Cardiac fibroblast (primary cell): ENCODE measurements at places on chromosomes 16 and 17.

- peak; percentile 41 for DNase-seq
Measured at GRCh38 chr16:15435216-15435864, 952 bp downstream of the BMERB1 start.

DNA sequence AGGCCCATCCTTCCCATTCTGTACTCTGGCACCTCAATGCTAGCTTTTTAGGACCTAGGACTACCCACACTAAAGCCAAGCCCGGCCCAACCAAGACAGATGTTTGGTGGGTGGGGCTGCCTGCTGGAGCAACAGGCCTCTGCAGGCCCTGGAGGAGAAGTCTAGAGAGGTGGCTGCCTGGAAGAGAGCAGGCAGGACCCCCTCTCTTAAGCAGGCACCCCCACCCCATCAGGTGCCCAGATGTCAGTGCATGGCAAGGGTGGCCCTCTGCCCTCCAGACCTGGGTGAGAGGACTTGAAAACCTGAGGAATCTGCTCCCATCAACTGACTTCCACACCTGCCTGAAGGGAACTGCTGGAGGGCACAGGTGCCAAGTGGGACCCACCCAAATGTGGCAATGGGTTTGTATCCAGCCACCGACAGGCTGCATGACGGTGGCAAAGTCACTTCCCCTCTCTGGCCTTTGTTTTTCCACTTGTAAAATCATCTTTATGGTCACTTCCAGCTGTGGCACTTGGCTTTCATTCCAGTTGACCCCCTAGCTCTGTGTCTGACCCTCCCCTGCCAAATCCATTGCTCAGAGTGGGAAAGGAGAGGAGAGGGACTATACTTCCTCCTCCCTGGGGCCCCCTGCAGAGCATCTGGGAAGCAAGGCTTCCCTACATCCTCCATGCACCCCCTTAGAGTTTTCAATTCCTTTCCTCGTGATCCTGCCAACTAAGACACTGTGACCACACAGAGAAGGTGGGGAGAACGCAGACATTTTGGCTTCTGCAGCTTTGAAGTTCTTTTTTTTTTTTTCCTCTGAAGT lies 1.7 kb upstream of the STAT5A start:
- DNase-seq = no peak

DNA sequence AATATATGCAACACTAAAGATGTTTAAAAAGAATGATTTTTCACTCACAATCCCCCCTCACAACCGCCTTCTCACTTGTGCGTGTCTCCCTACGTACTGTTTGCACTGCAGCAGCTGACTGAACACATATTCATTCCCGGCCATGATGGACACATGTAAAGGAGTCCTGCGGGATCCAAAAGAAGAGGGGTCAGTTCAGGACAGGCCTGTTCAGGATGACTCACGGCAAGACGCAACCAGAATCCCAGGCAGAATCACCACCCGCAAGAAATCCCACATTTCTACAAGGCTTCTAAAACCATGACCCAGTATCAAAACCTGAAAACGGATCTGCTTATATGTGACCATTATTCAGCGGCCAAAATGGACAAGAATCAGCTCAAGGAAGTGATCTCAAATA lies 52.3 kb downstream of the CYB5D2 start:
- peak; percentile 88 for DNase-seq

DNA sequence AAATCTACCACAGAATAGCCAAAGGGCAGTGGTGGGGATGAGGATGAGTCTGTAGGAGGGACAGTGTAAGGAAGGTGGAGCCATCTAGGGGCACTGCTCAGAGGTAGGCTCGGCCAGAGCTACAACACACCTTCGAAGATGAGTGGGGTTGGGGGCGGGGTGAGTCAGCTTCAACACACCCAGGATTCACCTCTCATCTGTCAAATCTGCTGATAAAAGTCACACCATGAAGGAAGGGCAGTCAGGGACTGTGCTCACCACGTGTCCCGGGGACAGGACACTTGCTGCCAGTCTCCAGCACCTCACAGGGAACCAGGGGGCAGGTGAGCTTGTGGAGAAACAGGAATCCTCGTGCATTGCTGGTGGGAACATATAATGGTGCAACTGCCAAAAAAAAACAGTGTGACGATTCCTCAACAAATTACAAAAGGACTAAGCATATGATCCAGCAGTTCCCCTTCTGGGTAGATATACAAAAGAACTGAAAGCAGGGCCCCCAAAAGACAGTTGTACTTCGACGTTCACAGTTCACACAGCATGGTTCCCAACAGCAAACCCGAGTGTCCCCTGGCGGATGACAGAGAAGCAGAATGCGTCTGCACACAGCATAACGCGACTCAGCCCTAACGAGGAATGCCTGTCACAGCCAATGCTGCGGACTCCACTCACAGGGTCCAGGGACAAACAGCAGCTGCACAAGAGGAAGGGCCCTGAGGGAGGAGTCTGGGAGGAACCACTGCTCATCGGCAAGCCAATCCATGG lies 133.1 kb downstream of the ANKRD11 start:
- DNase-seq = no peak

DNA sequence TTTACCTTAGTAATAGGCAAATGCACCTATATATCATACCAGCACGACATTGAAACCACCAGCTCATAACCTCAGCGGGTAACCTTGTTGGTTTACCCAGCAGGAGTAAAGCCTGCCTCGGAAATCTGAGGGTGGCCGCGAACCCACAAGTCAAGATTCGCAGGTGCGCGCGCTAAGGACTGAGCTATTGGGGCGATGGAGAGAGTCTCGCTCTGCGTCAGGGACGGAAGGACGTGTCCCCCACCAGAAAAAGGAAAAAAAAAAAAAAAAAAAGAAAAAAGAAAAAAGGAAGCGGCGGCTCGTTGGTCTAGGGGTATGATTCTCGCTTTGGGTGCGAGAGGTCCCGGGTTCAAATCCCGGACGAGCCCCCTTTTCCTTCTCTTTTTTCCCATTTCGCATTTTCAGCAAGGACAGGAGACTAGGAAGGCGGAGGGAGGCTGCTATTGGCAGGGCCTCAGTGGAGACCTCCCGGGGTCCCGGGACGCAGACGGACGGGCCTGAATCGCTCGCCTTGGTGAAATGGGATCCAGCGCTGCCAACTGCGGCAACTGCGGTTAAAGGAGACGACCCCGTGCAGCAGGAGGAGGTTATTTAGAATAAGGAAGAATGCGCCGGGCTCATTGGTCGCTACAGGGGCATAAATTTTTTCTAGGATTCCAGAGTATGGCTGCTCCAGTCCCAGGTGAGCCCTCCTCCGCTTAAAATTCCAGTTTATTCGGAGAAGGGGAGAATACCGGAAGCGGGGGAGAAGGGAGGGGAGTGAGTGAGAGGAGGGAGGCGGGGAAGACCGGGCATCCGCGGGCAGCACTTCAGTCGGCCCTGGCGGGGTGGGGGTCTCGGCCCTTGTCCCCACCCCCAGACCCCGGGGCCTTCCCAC lies at the start of gene OR1F1:
Gene OR1F1, plus strand, starts transcription at position 407 of the 877 bp plus-strand sequence.
- peak; percentile 55 for DNase-seq

DNA sequence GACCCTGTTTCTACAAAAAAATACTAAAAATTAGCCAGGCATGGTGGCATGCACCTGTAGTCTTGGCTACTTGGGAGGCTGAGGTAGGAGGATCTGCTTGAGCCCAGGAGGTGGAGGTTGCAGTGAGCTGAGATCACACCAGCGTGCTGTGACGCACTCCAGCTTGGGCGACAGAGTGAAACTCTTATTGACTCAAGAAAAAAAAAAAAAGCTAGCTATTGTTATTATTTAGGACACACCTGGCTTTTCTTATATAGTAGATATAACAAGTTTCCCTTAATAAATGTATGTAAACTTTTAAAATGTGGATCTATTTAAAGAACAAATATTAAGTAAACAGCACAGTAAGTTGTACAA lies 1.8 kb downstream of the RABEP2 start:
- no peak for DNase-seq

DNA sequence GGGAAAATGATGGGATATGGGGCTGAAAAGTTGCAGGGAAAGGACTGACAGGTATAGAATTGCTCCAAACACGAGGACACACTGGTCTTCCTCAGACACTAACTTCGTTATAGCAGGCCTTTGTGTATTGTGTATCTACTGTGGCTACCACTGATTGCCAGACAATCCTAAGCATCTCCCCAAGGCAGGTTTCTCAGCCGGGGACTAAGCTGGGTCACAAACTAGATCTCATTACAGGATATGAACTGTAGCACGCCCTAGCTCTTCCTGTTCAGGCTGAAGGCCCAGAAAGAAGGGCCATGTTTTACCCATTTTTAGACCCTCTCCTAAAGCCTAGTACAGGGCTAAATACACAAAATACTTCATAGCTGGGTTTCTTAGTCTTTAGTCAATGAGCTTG lies 5.1 kb upstream of the RANGRF start:
- DNase-seq = no peak

GRCh38 chr17:15886804-15887203 lies 58.1 kb upstream of the ADORA2B start:
- no peak for DNase-seq

DNA sequence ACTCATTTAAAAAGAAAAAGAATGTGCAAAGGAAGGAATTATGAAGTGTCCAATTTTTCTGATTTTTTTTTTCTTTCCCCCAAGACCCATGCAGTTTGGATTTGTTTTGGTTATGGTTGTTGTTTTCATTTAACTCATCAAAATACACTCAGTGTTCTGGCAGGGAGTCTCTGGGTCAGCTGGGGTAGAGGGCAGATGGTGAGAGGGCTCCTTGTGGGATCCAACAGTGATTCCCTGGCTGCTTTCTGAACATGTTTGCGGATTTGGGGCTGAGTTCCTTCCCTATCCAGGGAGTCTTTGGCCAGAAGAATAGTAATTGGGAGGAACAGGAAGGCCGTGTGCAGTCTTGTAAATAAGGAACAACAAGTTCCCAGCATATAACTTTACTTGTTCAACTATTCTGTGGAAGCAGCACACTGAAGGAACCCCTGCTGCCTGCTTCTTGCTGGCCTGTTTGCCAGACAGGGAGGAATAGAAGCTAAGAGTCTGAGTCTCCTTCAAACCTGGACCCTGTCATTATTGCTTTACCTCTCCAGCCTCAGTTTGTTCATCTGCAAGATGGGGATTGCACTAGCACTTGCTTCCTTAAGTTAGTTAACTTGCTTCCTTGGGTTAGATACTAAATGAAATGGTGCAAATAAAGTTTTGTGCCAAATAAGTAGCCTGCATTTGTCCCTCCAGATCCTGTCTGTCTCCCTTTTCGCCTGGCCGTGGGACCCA lies 32.1 kb downstream of the C17orf67 start:
- no peak for DNase-seq

- DNase-seq = no peak
Measured at GRCh38 chr17:80433916-80434666, 19.1 kb downstream of the ENDOV start.

DNA sequence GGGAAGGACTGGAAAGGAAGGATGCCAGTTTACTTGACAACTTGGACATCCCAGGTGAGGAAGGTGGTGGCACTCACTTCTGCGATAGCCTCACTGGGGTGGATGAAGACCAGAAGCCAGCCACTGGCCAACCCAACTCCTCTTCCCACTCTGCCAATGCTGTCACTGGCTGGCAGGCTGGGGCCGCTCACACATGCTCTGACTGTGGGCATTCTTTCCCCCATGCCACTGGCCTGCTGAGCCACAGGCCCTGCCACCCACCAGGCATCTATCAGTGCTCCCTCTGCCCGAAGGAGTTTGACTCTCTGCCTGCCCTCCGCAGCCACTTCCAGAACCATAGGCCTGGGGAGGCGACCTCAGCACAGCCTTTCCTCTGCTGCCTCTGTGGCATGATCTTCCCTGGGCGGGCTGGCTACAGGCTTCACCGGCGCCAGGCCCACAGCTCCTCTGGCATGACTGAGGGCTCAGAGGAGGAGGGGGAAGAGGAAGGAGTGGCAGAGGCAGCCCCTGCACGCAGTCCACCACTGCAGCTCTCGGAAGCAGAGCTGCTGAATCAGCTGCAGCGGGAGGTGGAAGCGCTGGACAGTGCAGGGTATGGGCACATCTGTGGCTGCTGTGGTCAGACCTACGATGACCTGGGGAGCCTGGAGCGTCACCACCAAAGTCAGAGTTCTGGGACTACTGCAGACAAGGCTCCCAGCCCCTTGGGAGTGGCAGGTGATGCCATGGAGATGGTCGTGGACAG lies 4.5 kb downstream of the ZNF646 start:
- DNase-seq = no peak

- DNase-seq = peak; percentile 93
Measured at GRCh38 chr16:67191995-67192681, at the start of gene E2F4. E2F4 (plus strand) TSS chr16:67192155; CDS start chr16:67192228, 73 bp downstream.

DNA sequence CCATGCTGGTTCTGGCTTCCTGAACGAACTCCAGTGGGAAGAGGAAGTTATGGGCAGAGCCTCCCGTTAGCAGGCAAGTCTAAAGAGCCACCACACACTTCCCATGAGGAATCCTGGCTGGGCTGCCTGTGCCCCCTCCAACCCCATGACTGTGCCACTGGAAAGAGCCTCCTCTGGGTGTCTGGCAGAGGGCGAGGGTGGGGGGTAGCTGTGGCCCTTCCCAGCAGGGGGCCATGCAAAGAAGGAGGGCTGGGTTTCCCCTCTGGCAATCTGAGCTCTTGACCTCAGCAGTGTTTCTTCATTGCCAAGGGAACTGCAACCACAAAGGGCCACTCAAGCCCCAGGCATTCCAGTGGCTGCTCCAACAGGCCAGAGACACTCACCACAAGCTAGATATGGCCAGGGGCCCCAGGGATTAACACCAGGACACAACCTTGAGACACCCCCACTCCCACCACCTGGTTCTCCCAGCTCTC lies 1.7 kb upstream of the RRAD start:
- peak; percentile 88 for DNase-seq

DNA sequence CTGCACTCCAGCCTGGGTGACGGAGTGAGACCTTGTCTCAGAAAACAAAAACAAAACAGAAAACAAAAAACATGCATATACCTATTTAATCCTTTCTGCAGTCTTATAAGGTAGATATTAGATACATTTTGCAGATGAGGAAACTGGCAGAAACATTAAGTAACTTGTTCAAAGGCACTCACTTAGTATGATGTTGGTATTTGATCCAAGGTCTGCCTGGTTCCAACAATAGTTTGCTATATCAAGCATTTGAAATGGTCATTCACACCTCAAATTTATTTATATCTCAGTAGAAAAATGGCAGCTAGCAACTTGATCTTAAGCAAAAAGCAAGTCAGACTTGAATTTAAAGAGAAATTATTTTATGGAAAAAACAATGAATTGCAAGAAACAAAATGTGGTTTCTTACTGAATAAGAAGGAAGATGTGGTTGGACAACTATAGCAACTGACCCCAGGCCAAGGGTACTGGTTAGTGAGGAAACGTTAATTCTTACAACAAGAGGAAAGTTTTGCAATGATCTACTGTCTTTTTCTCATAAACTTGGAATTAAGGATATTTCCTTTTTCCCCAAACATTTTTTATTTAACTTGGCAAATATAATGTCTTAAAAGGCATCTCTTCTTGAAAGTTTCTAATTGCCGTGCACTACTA lies 19.7 kb downstream of the DHRS7B start:
- no peak for DNase-seq

DNA sequence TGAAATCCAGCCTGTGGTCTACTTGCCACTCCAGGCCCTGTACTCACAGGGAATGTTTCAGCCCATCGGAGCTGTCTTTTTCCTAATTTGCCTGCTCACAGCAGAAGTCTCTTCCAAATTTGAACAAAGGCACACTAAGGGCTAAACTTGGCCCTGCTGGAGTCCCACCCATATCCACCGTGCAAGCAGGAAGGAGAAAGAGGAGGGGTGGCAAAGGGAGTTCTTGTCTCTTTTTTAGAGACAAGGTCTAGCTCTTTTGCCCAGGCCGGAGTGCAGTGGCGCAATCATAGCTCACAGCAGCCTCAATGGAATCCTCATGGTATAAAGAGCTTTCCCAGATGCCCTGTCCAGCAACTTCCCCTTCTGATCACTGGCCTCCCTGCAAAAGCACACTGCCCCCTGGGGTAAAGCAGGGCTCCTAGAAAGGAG lies 2.7 kb upstream of the PRM1 start:
- peak; percentile 52 for DNase-seq
